Mesothelial cell of epicardium (in vitro differentiated cells): ENCODE measurements at places on chromosomes 16 and 17. TPM values are rescaled to one million over a fixed set of nuclear protein-coding genes. Genes with fewer than 3 reads are reported as not detected.
A peak's percentile ranks its signal among the peaks of the same experiment; 100 is the strongest.

GRCh38 chr16:66271074-66272060 is 95.1 kb upstream of the CDH5 start:
- peaks cover 20% of the 10 kb centered on the region for H3K27me3 ChIP-seq
- peak; percentile 29 for DNase-seq
- H3K4me3 ChIP-seq, result peak overlapping the region; percentile 18
- H3K4me1 ChIP-seq, result peaks cover 40% of the 10 kb centered on the region

GRCh38 chr16:57486858-57487834 is 853 bp upstream of the DOK4 start:
- peak overlapping the region; percentile 73 for H3K4me3 ChIP-seq
- H3K27me3 ChIP-seq, result no peaks in the 10 kb centered on the region
- H3K36me3 ChIP-seq, result no peaks in the 10 kb centered on the region
- peak overlapping the region; percentile 97 for H3K27ac ChIP-seq
- H3K4me1 ChIP-seq, result peaks cover 49% of the 10 kb centered on the region
- no peak for DNase-seq

- no peaks in the 10 kb centered on the region for H3K27me3 ChIP-seq
- H3K4me3 ChIP-seq, result no peak overlapping the region
- no peak for DNase-seq
- H3K27ac ChIP-seq, result no peak overlapping the region
Observed at GRCh38 chr16:78593352-78593751, 493.9 kb downstream of the WWOX start.

GRCh38 chr16:19287241-19287640 is 1.7 kb downstream of the CLEC19A start:
- no peak for DNase-seq
- no peaks in the 10 kb centered on the region for H3K36me3 ChIP-seq
- H3K27ac ChIP-seq, result no peak overlapping the region
- no peaks in the 10 kb centered on the region for H3K27me3 ChIP-seq
- H3K4me1 ChIP-seq, result peaks cover 10% of the 10 kb centered on the region
- H3K4me3 ChIP-seq, result no peak overlapping the region

DNA sequence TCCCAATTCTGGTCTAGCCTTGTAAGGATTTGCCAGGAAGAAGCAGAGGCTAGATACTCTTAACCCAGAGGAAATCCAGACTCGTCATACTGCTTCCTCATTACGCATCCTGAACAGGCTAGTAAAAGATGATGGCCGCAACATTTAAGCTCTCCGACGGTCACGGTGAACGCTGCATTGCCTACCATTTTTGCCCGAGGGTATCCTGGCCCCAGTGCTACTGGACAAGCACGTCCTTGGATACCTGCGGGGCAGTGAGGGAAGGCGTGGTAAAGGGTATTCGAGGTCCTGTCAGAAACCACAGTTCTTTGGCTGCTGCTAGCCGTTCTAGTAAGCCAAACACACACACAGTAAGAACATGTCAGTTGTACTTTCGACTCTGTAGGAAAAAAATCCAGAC is 36.6 kb downstream of the METTL16 start:
- no peaks in the 10 kb centered on the region for H3K27me3 ChIP-seq
- H3K27ac ChIP-seq, result no peak overlapping the region
- peaks cover 43% of the 10 kb centered on the region for H3K36me3 ChIP-seq
- DNase-seq, result no peak

DNA sequence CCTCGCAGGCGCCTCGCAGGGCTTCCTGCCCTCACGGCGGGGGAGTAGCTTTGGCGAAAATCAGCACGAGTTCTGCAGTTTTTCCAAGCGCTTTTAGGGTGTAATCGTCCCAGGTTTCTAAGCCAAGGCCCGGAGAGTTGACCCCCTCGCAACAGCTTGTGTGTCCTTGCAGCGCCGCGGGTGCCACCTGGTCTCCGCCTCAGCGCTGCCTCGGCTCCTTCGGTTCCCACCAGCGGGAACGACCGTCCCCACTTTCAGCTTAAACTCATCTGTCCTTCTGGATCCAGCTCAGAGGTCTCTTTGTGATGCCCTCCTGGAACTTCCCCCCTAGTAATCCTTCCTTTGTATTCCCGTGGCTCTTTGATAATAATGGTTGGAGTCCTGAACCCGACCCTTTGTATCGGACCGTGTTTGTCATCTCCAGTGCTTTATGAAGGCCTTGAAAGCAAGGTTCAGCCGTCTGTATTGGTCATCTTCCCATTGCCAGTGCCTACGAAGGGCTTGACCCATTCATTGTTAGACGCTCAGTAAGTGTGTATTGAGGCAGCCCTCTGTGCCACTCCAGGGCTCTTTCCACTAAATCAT is 858 bp upstream of the SMARCE1 start:
- peak overlapping the region; percentile 79 for H3K4me3 ChIP-seq
- H3K27ac ChIP-seq, result peak overlapping the region; percentile 95
- peaks cover 10% of the 10 kb centered on the region for H3K36me3 ChIP-seq
- peaks cover 38% of the 10 kb centered on the region for H3K4me1 ChIP-seq
- DNase-seq, result no peak

GRCh38 chr16:71287911-71288310 is 1.3 kb downstream of the CMTR2 start:
- peaks cover 35% of the 10 kb centered on the region for H3K4me1 ChIP-seq
- H3K27me3 ChIP-seq, result no peaks in the 10 kb centered on the region

ALOX12 gene
- total RNA-seq, result 0.22 to 0.40 TPM in 2 of 3 replicates, not detected in the other

DBNDD1 gene
- 10.2 to 11.5 TPM (median 10.7 TPM) in 3 replicates for total RNA-seq

RFWD3 gene
- 32.7 to 36.8 TPM (median 35.3 TPM) in 3 replicates for total RNA-seq

OR2C1 gene
- total RNA-seq, result 0.35 to 0.63 TPM (median 0.47 TPM) in 3 replicates

SDR42E1 gene
- 0.13 to 0.35 TPM (median 0.23 TPM) in 3 replicates for total RNA-seq

NPIPB6 gene
- total RNA-seq, result 6.6 to 8.7 TPM (median 8.2 TPM) in 3 replicates
